HCT116 (cell line): ENCODE measurements at places on chromosomes 5 and 9. TPM values are rescaled to one million over a fixed set of nuclear protein-coding genes. Genes with fewer than 3 reads are reported as not detected.

DNA sequence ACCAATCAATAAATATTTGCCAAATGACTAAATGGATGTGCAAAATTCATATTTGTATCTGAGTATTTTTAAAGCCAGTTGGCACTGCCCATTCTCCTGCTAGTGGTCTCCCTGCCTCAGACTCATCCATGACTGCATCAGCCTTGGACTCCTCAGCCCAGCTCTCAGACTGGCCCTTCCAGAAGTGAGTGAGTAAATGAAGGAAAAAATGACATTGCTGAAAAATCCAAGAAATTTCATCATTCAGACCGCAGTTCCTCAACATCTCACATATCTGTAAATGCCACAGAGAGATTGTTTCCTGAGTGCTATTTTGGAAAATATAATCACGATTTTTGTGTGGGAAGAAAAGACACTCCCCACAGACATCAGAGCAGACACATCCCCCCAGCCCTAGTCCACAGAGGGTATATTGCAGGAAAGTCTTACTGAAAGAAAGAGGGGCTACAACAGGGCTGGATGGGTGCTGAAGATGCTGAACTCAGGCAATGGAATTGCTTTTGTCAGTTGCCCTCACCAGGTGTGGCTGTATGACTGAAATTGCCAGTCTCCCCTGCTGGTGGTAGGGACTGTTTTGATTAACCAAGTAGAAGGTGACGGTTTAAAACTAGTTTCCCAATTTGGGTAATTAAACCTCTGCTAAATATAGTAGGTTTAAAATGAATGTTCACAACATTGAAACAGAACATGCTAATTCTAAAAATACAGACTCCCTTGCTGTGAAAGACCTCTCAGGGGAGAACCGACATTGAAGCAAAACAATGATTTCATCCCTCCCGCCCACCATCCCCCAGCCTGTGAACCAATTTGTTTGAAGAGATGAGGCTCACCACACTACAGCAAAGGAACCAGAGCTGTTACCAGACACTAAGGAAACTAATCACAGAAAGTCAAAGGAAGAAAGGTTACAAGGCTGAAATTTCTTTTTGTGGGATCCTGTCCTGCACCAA lies 158.8 kb downstream of the DEPDC1B start:
- H3K4me3 ChIP-seq: no peak overlapping the region
- H3K36me3 ChIP-seq: no peaks in the 10 kb centered on the region
- no peak for DNase-seq
- H3K27ac ChIP-seq: no peak overlapping the region
- no peaks in the 10 kb centered on the region for H3K4me1 ChIP-seq

- no peak for DNase-seq
- H3K36me3 ChIP-seq: no peaks in the 10 kb centered on the region
- no peak overlapping the region for H3K4me3 ChIP-seq
- no peak overlapping the region for H3K27ac ChIP-seq
- H3K27me3 ChIP-seq: no peaks in the 10 kb centered on the region
These were observed 124.3 kb downstream of the ENC1 start for GRCh38 chr5:74516211-74516636.

DNA sequence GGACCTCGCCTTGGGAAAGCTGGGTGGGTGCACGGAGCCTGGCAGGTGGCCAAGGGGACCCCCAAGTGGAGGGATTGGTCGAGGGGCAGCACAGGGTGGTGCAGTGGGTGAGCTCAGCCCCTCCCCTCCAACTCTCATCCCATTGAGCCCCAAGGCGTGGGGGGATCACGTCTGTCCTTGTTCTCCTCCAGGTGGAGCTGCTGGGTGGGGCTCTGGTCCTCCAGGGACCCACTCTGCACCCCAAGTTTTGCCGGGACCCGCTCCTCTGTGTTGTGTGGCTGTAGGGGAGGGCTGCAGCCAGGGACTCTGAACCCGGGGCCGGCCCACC lies 3.6 kb upstream of the FUT7 start:
- no peak overlapping the region for H3K4me3 ChIP-seq
- H3K36me3 ChIP-seq: peaks cover 3% of the 10 kb centered on the region; the same call in 1 of the 2 replicates
- no peaks in the 10 kb centered on the region for H3K27me3 ChIP-seq
- H3K27ac ChIP-seq: no peak overlapping the region; the same call in 1 of the 2 replicates
- peaks cover 20% of the 10 kb centered on the region for H3K4me1 ChIP-seq

DNA sequence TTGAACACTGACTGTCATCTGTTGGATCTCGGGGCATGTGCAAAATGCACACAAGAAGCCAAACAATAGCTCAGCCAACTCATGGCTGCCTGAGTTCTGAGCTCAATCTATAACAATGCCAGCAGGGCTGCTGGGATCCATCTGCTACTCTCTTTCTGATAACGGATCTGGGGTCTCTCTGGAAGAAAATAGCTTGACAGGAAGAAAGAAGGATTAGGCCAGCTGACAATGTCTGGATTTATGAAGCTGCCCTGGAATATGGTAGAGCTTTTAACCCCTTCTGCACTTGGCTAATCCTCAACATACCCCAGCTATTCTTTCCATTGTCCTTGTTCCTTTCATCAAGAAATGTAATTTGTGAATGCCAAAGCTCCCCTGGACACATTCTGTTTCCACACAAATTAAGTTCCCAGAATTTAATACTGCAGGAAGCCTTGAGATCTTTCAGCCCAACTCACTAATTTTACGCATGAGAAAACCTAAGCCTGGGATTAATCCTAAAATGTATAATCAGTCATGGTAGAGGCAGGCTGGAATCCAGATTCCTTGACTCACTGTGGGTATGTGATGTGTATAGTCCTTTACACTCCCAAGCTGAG lies 62.7 kb upstream of the PCA3 start:
- H3K4me3 ChIP-seq: no peak overlapping the region
- peaks cover 48% of the 10 kb centered on the region for H3K27me3 ChIP-seq
- H3K4me1 ChIP-seq: no peaks in the 10 kb centered on the region
- H3K27ac ChIP-seq: no peak overlapping the region

DNA sequence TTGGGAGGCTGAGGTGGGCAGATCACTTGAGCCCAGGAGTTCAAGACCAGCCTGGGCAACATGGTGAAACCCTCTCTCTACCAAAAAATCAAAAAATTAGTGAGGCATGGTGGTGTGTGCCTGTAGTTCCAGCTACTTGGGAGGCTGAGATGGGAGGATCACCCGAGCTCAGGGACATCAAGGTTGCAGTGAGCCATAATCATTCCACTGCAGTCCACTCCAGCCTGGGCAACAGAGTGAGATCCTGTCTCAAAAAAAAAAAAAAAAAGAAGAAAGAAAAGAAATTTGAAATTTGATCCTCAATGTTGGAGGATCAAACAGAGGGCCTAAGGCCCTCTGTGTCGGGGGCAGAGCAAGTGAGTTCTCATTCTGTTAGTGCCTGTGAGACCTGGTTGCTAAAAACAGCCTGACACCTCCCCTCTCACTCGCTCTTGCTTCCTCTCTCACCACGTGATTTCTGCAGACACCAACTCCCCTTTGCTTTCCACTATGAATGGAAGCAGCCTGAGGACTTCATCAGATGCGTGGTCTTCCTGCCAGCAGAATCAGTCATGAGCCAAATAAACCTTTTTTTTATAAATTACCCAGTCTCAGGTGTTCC lies 8.4 kb upstream of the GOLPH3 start:
- no peak overlapping the region for H3K4me3 ChIP-seq
- H3K27me3 ChIP-seq: no peaks in the 10 kb centered on the region
- no peak overlapping the region for H3K27ac ChIP-seq
- H3K4me1 ChIP-seq: no peaks in the 10 kb centered on the region
- H3K36me3 ChIP-seq: no peaks in the 10 kb centered on the region

GRCh38 chr5:180495991-180496741 lies 2.0 kb downstream of the CNOT6 start:
- no peak for DNase-seq
- H3K4me3 ChIP-seq: peak overlapping the region; percentile 76
- no peaks in the 10 kb centered on the region for H3K27me3 ChIP-seq
- no peaks in the 10 kb centered on the region for H3K36me3 ChIP-seq

GRCh38 chr5:95879661-95880060 lies 57.1 kb upstream of the GLRX start:
- no peaks in the 10 kb centered on the region for H3K36me3 ChIP-seq
- no peak overlapping the region for H3K27ac ChIP-seq
- no peaks in the 10 kb centered on the region for H3K27me3 ChIP-seq
- no peaks in the 10 kb centered on the region for H3K4me1 ChIP-seq
- no peak for DNase-seq
- H3K4me3 ChIP-seq: no peak overlapping the region

GRCh38 chr9:79656169-79656568 lies 84.4 kb downstream of the TLE4 start:
- H3K4me1 ChIP-seq: no peaks in the 10 kb centered on the region
- no peak for DNase-seq
- no peak overlapping the region for H3K4me3 ChIP-seq
- no peaks in the 10 kb centered on the region for H3K27me3 ChIP-seq
- no peaks in the 10 kb centered on the region for H3K36me3 ChIP-seq

- H3K4me1 ChIP-seq: no peaks in the 10 kb centered on the region
- H3K27ac ChIP-seq: no peak overlapping the region
- no peaks in the 10 kb centered on the region for H3K27me3 ChIP-seq
- DNase-seq: no peak
- no peak overlapping the region for H3K4me3 ChIP-seq
These were observed 162.7 kb downstream of the MED27 start for GRCh38 chr9:131917009-131917408.

- no peak overlapping the region for H3K4me3 ChIP-seq
- no peak overlapping the region for H3K27ac ChIP-seq
- no peaks in the 10 kb centered on the region for H3K27me3 ChIP-seq
- DNase-seq: no peak
These were observed 13.7 kb upstream of the PSMB7 start for GRCh38 chr9:124428751-124429529.

DNA sequence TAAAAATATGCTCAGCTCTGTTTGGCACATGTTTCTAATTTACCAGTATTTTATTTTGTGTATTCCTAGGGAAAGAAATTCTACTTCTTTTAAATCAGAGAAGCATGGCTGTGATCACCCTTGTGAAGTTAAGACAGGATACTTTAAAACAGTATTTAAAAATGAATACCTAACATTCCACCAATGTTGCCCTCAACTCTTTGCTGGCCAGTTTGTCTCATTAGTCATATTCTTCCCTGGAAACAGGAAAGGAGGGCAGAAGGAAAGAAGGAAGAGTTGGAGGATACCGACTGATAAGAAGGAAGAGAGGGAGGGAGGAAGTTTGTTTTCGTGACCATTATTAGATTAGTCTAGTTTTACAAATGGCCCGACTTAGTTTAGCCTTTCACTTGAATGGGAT lies 137.4 kb downstream of the PLK2 start:
- no peak overlapping the region for H3K4me3 ChIP-seq
- no peak for DNase-seq
- H3K36me3 ChIP-seq: no peaks in the 10 kb centered on the region
- H3K4me1 ChIP-seq: peaks cover 4% of the 10 kb centered on the region; the same call in 1 of the 2 replicates
- H3K27me3 ChIP-seq: no peaks in the 10 kb centered on the region

Gene TNFSF8
- not detected for total RNA-seq

Gene ASS1
- total RNA-seq: 92.6 TPM

Gene GPR151
- not detected for total RNA-seq

Gene PCDHGA12
- 0.17 TPM for total RNA-seq

Gene IL3
- total RNA-seq: not detected

Gene DMRT2
- 0.17 TPM for total RNA-seq

Gene NDST1
- total RNA-seq: 33.1 TPM
